ENCODE measurements at places on chromosomes 2 and 18.

DNA sequence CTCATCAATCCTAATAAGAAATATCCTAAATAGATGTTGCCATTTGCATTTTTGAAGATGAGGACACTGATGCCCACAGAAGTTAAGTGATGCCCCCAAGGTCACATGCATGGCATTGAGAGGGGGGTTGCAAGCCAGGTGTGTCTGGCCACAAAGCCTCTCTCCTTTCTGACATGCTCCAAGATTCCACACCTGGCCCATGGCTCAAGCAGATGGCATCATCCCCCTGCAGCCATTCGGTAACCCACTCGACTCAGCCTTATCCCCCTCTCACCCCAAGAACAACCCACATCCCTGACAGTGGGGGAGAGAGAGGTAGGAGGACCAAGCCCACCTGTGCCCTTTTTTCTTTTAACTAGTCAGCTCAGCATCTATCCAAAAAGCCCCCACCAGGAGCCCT is 16.5 kb upstream of the TEX51 start:
- H3K4me1 ChIP-seq: no peaks in the 10 kb centered on the region
- H3K27ac ChIP-seq: no peak overlapping the region
- H3K36me3 ChIP-seq: no peaks in the 10 kb centered on the region
- no peak overlapping the region for H3K4me3 ChIP-seq
- DNase-seq: no peak
- H3K27me3 ChIP-seq: no peaks in the 10 kb centered on the region

DNA sequence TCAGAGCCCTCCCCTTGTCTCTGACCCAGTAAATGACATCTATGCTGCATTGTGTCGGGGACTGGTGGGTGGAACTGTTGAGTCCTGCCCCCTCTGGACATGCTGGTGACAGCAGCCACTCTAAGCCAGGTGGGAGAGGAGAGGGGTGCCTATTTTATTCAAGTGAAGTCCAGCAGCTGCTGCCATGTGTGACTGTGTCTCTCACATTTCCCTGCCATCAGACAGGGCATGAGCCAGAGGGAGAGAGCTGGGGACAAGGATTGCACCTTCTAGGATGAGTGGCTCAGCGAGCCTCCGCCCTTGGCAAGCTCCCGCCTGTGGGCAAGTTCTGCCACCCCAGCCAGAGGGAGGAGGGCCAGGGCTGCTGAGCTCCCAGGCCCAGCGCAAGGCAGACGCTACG is 13.7 kb downstream of the NGEF start:
- no peak for DNase-seq
- no peaks in the 10 kb centered on the region for H3K36me3 ChIP-seq
- H3K27me3 ChIP-seq: peaks cover 5% of the 10 kb centered on the region
- H3K27ac ChIP-seq: no peak overlapping the region

DNA sequence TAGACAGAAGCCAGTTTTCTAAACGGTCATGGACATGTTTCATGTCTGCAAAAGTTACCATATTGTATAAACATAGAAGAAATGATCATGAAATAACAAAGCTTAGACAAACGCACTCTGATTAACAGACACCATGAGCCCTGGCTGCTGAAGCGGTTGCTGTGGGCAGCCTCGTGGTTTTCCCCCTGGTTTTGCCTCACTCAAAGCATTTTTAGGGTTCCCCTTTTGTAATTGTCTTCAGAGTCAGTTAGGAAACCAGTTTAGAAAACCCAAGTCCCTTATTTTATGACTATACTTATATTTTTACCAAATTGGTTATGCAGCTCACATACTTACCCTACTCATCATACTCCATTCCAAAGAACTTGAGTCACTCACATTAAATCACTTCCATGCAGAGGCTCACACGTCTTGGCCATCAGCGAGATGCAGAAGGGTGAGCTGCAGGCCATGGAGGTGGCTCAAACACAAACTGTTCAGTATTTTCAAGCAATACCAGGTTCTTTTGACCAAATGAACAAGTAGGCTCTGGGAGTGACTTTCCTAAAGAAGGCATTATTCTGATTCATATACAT is 105.6 kb upstream of the SALL3 start:
- H3K27ac ChIP-seq: no peak overlapping the region
- no peaks in the 10 kb centered on the region for H3K27me3 ChIP-seq
- no peaks in the 10 kb centered on the region for H3K4me1 ChIP-seq
- H3K36me3 ChIP-seq: no peaks in the 10 kb centered on the region

DNA sequence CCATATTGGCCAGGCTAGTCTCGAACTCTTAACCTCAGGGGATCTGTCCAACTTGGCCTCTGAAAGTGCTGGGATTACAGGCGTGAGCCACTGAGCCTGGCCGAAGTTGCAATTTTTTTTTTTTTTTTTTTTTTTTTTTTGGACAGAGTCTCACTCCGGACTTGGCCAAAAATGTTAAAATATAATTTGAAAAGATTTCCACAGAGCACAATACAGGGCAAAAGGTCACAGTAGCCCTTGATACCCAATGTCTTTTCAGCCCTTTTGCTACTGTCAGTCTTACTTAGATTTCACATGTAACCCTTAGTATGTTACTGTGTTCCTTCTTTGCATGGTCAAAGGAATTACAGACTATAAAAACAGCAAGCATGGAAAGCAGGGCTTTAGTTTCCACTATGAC is 42.6 kb upstream of the MAPRE2 start:
- no peak for DNase-seq
- H3K4me3 ChIP-seq: no peak overlapping the region
- no peaks in the 10 kb centered on the region for H3K4me1 ChIP-seq
- H3K27me3 ChIP-seq: no peaks in the 10 kb centered on the region
- no peak overlapping the region for H3K27ac ChIP-seq

DNA sequence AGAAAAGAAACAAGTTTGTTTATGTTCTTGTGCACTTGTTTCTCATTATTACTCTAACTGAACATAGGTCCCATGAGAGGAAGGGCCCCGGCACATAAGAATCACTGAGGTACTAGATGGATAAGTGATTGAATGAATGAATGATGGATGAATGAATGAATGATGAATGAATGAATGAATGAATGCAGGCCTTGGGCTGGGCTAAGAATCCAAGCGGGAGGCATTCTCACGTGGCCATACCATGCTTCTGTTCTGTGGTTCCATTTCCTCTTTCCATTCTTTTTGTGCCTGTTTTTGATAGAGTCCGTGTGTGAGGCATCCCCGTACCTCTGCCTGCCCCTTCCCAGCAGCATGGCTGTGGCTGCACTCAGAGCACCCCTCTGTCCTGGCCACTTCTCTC is 94.8 kb downstream of the SH3BP4 start:
- H3K4me3 ChIP-seq: no peak overlapping the region
- no peaks in the 10 kb centered on the region for H3K27me3 ChIP-seq
- H3K4me1 ChIP-seq: peaks cover 11% of the 10 kb centered on the region
- no peak overlapping the region for H3K27ac ChIP-seq
- no peak for DNase-seq
- peaks cover 54% of the 10 kb centered on the region for H3K36me3 ChIP-seq

DNA sequence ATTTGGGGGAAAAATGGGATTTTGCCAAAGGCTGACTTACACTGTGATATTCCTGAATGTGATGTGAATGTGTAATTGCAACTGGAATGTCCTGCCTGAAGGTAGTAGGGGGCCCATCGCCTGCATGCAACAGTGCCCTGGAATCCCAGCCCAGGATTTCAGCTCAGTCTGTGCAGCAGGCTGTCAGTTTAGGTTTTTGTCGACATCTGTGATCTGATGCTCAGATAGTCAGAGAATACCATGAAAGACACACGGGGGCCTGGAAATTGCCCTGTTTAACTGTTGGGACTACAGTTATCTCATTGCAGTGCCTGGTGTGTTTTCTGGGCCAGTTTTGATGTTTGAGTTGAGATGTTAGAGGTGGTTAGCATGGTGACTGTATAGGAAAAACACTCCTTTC is 84.5 kb upstream of the HK2 start:
- H3K4me3 ChIP-seq: no peak overlapping the region
- no peak for DNase-seq
- H3K4me1 ChIP-seq: peaks cover 6% of the 10 kb centered on the region
- H3K27ac ChIP-seq: no peak overlapping the region
- H3K27me3 ChIP-seq: no peaks in the 10 kb centered on the region
- H3K36me3 ChIP-seq: no peaks in the 10 kb centered on the region

DNA sequence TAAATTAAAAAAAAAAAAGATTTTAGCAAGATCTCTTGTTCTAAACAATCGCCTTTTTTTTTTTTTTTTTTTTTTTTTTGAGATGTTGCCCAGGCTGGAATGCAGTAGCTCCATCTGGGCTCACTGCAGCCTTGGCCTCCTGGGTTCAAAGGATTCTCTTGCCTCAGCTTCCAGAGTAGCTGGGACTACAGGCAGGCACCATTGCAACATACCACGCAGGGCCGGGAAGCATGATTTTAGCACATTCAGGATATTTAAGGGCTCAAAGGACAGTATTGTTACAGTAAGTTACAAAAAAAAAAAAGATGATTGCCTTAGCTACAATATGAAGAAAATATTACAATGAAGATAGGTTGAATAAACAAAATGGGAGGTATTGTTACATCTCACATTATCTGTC is 29.5 kb upstream of the SAP130 start:
- no peaks in the 10 kb centered on the region for H3K36me3 ChIP-seq
- H3K27ac ChIP-seq: no peak overlapping the region

- no peaks in the 10 kb centered on the region for H3K27me3 ChIP-seq
- no peaks in the 10 kb centered on the region for H3K4me1 ChIP-seq
- H3K27ac ChIP-seq: no peak overlapping the region
- no peak for DNase-seq
- H3K4me3 ChIP-seq: no peak overlapping the region
- H3K36me3 ChIP-seq: no peaks in the 10 kb centered on the region
These were observed 240.3 kb downstream of the LRATD1 start for GRCh38 chr2:14872779-14873325.

DNA sequence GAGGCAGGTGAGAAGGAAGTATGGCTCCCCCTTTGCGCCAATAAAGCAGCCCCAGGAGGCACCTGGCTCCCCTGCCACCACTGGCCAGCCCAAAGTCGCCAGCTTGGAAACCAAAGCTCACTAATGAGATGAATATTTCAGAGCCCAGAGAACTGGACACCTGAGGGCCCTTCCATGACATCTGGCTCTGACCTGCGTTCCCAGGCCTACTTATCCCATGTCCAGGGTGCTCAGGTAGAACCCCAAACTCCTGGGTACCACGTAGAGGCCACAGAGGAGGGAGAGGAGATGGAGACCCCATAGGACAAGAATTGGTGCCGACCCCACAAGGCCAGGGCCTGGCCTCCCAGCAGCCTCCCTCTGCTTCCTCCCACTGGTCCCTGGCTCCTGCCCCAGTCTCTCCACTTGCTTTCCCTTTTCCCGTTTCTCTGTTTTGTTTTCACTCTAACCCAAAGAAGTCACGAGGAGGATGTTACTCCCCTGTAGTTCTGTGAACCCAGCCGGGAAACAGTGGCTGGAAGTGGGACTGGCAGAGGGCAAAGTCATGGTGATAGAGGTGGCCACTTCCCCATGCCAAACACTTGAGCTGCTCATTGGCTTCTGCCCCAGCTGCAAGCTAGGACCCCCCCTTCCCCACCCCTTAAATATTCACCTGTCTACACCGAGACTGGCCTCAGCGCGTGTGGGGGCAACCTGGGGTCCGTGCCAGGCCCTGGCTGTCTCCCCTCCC is 820 bp downstream of the TMBIM1 start:
- H3K4me1 ChIP-seq: peaks cover 20% of the 10 kb centered on the region
- H3K36me3 ChIP-seq: no peaks in the 10 kb centered on the region
- peak overlapping the region; percentile 96 for H3K4me3 ChIP-seq
- H3K27me3 ChIP-seq: no peaks in the 10 kb centered on the region

DNA sequence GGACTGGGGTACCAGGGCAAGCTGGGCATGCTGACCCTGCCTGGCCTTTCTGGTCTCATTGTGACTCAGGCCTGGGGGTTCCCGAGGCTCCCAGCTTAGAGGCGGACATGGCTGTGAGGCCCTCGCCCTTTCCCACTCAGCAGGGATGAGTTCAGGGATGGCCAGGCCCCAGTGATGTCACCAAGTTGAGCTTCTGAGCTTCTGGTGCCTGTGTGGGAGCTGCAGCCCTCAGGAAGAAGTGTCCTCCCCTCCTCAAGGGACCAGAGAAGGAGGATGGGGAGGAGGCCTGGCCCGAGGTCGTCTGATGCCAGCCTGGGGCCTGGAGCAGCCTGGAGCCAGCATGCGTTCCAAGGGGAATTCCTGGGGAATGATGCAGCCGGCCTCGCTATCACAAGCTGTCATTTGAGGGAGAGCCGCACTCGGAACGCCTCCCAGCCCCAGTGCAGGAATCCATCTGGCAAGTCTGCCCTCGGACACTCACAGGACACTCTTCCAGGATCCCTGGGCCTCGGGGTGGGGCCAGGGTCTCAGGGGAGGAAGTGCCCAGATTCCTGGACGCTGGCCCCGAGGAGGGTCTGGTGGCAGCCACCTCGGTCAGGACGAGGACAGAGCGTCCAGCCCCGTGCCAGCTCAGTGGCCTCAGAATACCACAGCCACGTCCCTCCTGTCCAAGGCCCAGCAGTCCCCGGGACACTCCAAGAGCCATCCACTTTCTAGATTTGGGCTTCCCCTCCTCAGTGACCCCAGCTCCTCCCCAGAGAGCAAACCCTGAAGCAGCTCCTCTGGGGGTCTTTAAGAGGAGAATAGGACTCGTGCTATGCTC is 61.2 kb upstream of the GPC1 start:
- H3K4me1 ChIP-seq: peaks cover 35% of the 10 kb centered on the region
- no peaks in the 10 kb centered on the region for H3K36me3 ChIP-seq
- H3K4me3 ChIP-seq: no peak overlapping the region
- H3K27ac ChIP-seq: peak overlapping the region; percentile 95
- H3K27me3 ChIP-seq: no peaks in the 10 kb centered on the region

DNA sequence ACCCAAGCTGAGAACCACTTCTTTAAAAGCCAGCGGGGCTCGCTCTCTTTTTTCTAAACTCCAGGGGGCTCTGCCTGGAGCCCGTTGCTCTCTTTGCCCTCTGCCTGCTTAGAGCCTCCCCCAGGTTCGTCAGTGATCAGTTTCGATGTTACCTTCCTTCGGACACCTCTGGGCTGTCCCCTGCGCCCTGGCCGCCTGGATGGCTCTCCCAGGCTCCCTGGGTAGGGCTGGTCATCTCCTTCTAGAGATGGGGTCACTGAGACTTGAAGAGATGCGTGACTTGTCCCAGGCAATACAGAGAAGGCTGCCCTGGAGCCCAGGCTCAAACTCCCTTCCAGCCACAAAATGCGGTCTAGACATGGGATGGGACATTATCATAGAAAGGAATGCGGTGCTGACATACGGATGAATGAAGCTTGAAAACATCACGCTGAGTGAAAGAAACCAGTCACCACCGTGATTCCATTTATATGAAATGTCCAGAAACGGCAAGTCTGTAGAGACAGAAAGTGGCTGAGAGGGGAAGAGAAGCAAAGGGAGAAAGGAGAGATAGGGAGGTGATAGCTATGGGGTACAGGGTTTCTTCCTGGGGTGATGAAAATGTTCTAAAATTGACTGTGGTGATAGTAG is 14.6 kb downstream of the KCNF1 start:
- H3K36me3 ChIP-seq: no peaks in the 10 kb centered on the region
- peaks cover 2% of the 10 kb centered on the region for H3K27me3 ChIP-seq
- no peak overlapping the region for H3K27ac ChIP-seq
- peaks cover 6% of the 10 kb centered on the region for H3K4me1 ChIP-seq

- DNase-seq: peak; percentile 17
- H3K36me3 ChIP-seq: no peaks in the 10 kb centered on the region
- no peaks in the 10 kb centered on the region for H3K4me1 ChIP-seq
- H3K27me3 ChIP-seq: no peaks in the 10 kb centered on the region
- no peak overlapping the region for H3K4me3 ChIP-seq
- H3K27ac ChIP-seq: no peak overlapping the region
These were observed 164.7 kb downstream of the GRB14 start for GRCh38 chr2:164456619-164457018.
